ENCODE measurements at places on chromosomes 12 and 14.
A peak's percentile ranks its signal among the peaks of the same experiment; 100 is the strongest.

DNA sequence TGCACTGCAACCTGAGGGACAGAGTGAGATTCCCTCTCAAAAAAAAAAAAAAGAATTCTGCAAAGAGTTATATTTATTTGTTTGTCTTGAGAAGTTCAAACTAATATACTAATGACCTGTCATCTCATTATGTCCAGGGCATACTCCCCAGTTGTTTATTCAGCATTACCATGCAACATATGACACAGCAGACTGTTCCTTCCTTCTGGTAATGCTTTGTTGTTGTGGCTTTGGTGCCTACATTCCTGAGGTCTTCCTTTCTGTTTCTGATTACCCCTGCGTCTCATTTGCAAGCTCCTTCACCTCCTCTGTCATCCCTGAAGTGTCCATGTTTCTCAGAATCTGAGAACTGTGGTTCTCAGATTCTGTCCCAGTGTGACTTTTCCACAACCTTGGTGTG is 55.3 kb downstream of the DERA start:
- no peak for DNase-seq

- DNase-seq, result no peak
Observed at GRCh38 chr14:99566390-99567354, 37.3 kb downstream of the CCDC85C start.

GRCh38 chr12:20044846-20045245 is 323.5 kb upstream of the PDE3A start:
- no peak for DNase-seq

DNA sequence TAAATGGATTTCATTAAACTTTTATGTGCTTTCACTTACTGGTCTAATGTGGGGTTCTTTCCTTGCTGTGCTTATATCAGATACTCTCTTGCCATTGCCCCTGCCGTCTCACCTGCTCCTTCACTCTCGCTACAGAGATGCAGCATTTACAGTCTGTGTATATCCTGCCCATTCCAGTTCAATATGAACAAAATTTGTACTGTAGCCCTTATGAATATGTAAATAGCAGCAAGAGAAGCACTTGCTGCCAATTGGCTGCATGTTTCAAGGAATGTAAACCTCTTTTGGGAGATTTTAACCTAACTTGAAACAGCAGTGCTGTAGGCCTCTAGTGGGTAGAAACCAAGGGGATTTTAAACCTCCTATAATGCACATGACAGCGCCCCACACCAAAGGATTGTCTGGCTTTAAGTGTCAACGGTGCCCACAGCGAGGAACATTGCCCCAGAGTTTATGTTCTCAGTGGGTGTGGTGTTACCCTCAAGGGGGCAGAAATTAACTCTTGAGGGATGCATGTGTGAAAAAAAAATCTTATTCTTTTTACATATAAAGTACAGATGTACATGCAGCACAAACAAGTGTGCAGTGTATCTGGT is 19.1 kb downstream of the PCNX1 start:
- DNase-seq, result no peak

GRCh38 chr12:90978117-90978770 is 23.3 kb upstream of the CCER1 start:
- no peak for DNase-seq

DNA sequence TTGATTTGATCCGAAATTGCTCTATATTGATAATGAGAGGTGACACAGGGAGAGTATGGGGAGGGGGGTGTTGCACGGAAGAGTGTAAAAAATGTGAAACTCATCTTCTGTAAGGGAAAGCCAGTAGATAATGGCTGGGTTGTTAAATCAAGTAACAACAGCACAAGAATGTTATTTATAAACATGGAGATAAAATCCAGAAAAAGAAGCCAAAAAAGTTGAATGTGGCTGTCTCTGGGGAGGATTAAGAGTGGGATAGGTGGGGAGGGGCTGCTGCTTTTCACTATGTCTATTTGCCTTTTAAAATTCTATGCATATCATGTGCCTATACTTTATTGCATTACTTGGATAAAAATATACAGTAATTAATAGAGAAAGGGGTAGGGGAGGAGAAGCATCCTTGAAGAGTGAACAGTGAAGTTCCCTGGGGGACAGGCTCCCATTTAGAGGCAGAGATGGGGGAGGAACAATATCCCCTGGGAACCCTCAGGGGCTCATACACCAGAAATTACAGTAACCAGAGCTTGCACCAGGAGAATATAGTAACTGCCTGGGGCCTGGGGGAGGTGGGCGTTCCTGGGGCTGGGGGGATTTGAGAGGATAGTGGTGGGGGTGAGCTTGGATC is 39.2 kb upstream of the ANKRD9 start:
- DNase-seq, result no peak

- DNase-seq, result no peak
Observed at GRCh38 chr14:86652526-86652925, 1122.6 kb downstream of the FLRT2 start.

- DNase-seq, result no peak
Observed at GRCh38 chr12:7634561-7634960, 31.1 kb downstream of the APOBEC1 start.

GRCh38 chr12:24630446-24630845 is 318.5 kb downstream of the BCAT1 start:
- no peak for DNase-seq

DNA sequence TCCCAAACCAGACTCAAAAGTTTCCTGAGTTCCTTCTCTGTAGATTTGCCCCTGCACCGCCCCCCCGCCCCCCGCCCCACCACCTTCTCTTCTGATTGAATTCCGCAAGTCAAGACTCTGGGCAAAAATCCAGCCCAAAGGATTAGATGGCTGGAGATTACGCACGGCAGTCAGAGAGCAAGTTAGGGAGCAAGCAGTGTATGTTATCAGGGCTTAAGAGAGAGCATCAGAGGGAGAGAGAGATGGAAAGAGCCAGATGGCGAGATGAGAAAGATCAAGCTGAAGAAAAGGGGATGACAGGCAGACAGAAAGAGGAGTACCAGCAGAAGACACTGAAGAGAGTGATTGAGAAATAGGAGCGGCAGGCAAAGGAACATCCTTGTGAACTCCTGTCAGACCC is 13.9 kb upstream of the ANKRD33 start:
- no peak for DNase-seq

DNA sequence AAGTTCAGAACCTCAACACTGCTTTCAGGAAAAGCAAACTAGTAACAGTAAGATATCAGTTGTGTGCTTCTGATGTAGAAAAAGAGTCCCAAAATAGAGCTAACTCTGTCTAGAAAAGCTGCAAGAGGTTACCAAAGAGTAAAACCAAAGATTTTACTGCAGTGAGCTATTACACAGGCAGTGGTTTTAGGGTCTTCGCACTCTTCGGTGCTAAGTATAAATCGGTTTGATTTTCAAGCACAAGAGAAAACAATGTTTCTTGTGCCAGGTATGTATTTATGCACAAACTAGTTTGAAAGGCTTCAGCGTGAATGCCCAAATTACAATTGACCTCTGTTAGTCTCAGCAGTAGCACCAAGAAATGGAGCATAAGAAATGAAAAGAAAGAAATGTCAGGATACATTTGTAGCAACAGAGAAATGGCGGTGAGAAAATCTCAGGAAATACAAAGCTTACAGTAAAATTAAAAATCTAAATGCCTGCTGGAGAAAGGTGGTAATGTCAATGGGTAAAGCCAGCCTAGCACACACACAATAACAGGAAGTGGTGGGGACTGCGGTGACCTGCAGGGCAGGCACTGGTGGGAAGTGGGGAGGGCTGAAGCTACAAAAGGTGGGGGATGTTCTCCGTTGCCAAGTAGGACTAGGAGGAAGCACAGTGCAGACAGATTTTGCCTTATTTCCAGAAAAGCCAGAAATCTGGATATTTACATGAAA is 18.0 kb upstream of the DYRK2 start:
- DNase-seq, result peak; percentile 64

GRCh38 chr14:75301666-75302325 is 23.2 kb downstream of the FOS start:
- DNase-seq, result no peak

- no peak for DNase-seq
Observed at GRCh38 chr12:26513363-26514043, 318.1 kb downstream of the SSPN start.

GRCh38 chr12:110906516-110906915 is 13.9 kb downstream of the MYL2 start:
- no peak for DNase-seq

DNA sequence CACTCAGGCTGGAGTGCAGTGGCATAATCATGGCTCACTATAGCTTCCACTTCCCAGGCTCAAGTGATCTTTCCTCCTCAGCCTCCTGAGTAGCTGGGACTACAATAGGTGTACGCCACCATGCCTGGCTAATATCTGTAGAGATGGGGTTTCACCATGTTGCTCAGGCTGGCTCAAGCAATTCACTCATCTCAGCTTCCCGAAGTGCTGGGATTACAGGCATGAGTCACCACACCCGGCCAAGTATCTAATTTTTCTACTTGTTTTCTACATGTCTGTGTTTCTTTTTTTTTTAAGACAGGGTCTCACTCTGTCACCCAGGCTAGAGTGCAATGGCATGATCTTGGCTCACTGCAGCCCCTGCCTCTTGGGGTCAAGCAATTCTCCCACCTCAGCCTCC is 119.7 kb upstream of the MED13L start:
- no peak for DNase-seq

DNA sequence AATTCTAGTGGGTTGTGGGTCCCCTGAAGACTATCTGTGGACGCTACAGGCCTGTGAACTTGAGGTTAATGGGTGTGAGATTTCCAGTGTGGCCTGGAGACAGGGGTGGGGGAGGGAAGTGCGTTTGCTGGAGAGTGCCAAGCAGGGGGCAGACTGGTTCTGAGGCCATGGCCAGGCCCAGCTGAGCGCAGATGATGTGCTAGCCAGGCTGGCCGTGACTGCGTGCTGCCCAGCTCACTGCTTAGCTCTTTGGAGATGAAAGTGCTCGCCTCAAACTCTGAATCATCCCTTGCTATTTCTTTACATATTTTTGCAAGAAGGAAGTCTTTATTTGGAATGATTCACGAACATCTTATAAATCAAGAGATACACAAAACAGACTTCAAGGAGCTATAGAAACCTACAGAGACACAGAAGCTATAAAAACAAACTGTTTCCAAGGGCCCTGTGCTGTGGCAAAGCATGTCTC is 75.2 kb upstream of the PLEKHG3 start:
- no peak for DNase-seq

Data from stimulated activated CD8-positive, alpha-beta memory T cell treated with anti-CD3 and anti-CD28 coated beads, Interleukin-4, amount 100 ng/mL, for 1 hour (primary cell).